Pancreas (tissue), 10 donors: ENCODE measurements at places on chromosomes 2 and 18. TPM values are rescaled to one million over a fixed set of nuclear protein-coding genes. Genes with fewer than 3 reads are reported as not detected.

GRCh38 chr2:238868616-238869292, 20.9 kb downstream of the TWIST2 start:
- no peak for DNase-seq

DNA sequence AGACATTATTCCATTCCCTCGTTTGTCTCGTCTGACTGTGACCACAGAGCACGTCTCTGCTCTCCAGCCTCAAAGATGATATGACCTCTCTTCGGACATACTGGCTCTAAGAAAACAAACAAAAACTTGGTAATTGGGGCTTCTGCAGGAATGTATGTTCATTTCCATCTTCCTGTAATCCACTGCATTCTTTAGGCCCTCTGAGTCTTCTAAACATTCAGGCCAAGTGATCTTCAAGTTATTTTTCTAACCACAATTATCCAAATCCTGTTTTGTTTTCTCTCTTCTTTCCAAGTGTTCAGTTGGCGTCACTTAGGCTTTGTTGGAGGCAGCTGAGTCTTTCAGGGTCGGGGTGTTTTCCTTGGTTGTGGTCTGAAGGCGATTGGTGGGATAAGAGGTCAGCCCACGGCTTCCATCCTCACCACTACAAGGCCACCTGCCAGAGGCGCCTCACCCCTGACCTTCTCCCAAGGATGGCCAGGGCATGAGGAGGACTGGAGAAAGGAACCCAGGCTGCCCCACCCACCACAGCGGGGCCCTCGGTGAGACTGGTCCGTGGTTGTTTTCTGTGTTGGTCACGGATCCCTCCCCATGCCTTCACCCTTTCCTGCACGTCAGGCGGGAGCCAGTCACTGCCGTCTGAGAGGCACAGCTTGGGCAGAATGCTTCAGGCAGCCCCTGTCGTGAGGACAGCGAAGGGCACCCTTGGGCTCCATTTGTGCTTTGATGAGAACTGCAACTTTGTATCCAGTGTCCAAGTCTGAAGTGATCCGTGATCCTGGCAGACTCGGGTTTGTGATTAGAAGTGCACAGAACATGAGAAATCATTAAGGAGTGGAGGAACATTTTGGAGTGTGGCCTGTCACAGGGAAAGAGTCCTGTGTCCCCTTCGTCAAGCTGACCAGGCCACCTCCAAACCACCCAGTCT, 88.6 kb upstream of the FHL2 start:
- no peak for DNase-seq

DNA sequence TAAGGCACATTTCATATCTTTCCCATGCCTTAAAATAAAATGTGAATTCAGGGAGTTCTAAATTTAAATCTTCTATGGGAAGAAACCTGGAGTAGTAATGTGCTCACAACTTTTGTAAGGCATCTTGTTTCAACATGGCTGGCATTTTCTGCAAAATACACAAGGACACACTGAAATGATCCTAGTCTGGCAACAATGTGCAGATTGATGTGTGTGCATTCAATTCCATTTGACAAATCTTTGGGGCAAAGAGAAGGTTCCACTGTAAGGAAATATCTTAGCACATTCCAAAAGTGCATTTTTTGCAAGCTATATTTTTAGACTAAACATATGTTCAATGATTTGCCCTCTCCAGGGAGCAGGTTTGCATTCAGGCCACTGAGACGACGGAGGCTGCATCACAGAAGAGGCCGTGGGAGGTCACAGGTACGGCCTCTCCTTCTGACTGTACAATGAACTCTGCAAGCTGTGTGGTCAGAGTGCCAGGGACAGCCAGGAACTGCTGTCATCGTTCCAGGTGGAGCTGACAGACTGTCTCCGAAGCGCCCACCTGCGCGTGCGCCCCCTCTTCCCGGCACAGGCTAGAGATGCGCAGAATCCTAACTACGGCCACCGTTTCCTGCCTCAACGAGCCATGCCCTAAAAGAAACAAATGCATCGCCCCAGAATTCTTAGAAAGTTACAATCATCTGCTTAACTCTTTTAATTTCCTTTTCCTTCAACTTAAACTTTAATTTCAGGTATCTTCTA, 149.2 kb upstream of the POU3F3 start:
- no peak for DNase-seq

- no peak for DNase-seq
Observed at GRCh38 chr2:200477667-200478131, 32.2 kb downstream of the KCTD18 start.

- DNase-seq, result no peak
Observed at GRCh38 chr18:56711708-56712445, 60.7 kb downstream of the WDR7 start.

- no peak for DNase-seq
Observed at GRCh38 chr18:57728941-57729511, 74.1 kb downstream of the ATP8B1 start.

DNA sequence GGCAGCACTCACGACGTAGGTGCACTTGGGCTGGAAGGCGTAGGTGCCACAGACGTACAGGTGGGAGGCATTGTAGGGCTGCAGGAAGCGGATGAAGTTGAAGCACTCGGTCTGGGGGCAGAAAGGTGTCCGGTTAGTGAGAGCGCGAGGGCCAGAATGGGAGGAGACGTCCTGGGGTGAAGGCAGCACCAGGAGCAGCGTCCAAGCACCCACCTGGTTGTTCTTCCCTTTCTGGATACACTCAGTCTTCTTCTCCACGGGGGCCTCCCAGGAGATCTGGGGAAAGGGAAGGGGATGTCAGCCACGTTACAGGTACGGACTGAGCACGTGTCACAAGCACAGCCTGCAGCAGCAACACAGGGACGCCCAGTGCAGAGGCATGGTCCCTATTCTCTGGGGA, 4.2 kb downstream of the SEMA4C start:
- no peak for DNase-seq

DNA sequence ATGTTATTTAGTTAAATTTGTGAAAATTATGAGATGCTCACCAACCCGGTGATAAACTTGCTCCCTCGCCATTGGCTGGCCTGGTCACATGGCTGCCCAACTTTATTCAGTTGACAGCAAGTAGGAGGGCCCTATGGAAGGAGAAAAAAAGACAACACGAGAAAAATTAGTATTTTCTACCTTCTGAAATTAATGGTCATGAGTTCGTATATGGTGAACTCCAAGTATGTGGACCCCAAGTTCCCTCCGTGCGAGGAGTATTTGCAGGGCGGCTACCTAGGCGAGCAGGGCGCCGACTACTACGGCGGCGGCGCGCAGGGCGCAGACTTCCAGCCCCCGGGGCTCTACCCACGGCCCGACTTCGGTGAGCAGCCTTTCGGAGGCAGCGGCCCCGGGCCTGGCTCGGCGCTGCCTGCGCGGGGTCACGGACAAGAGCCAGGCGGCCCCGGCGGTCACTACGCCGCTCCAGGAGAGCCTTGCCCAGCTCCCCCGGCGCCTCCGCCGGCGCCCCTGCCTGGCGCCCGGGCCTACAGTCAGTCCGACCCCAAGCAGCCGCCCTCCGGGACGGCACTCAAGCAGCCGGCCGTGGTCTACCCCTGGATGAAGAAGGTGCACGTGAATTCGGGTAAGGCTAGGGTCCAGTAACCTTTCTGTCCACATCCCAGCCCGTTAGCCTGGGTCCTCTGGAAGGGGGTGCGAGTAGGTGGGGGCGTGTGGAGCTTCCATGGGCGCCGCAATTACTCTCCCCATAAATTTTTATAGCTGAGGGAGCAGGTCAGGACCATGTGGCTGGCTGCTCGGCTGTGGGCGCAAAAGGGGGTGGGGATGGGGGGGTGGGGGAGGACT, at the start of gene HOXD4:
Gene HOXD4, plus strand, starts transcription at position 109 of the 846 bp plus-strand sequence. Its CDS starts 84 bp downstream, at position 193.
- no peak for DNase-seq

Gene GCFC2
- 17.9 TPM for total RNA-seq
